T follicular helper cell (primary cell): ENCODE measurements at places on chromosomes 1 and 21.

- DNase-seq, result no peak
Observed at GRCh38 chr1:2257245-2257627, 29.1 kb downstream of the SKI start.

GRCh38 chr1:5001466-5001865 is 347.1 kb downstream of the AJAP1 start:
- DNase-seq, result no peak

DNA sequence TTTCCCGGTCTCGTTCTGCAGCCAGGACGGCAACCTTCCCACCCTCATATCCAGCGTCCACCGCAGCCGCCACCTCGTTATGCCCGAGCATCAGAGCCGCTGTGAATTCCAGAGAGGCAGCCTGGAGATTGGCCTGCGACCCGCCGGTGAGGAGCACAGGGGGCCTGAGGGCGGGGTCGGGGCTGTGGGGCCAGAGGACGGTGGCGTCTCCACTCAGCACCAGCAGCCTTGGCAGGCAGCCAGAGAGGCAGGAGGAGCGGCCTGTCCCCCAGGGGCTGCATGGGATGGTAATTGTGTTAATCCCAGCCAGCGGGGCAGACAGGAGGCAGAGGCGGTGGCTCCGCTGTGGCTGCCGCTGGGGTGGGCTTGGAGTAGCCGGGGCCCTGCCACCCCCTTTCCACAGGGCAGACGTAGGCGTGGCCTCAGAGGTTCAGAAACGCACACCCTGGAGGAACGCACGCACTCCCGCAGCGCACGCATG is 12.1 kb downstream of the SAMD11 start:
- no peak for DNase-seq

DNA sequence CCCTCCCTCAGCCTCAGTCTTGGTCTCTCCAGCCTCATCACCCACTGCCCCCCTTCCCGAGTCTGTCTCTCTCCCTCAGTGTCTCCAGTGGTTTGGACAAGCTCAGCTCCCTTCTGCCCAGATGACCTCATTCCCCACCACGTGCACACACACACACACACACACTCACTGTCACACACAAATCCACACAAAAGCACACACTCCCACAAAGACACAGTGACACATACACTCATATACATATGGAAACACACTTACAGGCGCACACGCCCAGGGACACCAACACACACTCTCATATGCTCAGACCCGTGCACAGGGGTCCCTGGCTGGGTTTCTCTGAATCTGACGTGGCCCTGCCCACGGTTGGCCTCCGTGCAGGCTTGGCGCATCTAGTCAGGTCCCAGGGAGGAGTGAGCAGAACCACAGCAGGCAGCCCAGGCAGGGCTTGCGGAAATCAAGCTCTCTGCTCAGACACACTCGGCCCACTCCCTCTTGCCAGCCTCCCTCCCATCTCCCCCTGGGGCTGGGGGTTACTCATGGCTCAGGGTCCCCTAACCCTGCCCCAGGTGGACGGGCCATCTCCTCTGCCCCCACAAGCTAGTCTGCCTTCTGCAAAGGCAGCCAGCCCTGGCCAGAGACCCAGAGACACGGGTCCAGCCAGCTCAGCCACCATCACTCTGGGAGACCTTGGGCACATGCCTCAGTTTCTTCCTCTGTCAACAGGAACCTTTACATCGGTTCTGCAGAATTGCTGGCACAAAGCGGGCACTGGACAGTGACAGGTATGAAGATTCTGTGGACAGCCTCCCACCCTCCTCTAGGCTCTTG is 38.5 kb upstream of the FAM131C start:
- DNase-seq, result no peak

DNA sequence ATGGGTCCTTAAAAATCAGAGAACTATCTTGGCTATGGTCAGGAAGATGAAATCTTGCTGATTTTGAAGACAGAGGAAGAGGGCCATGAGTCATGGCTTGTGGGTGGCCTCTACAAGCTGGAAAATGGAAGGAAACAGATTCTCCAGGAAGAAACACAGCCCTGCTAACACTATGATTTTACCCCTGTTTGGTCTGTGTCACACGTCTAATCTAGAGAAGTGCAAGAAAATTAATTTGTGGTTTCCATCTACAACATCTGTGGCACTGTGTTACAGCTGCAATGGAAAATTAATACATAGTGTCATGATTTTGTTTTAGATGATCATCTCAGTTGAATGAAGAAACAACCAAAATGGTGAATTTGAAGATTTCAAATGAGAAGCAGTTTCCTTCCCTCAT is 288.7 kb upstream of the NRIP1 start:
- no peak for DNase-seq

DNA sequence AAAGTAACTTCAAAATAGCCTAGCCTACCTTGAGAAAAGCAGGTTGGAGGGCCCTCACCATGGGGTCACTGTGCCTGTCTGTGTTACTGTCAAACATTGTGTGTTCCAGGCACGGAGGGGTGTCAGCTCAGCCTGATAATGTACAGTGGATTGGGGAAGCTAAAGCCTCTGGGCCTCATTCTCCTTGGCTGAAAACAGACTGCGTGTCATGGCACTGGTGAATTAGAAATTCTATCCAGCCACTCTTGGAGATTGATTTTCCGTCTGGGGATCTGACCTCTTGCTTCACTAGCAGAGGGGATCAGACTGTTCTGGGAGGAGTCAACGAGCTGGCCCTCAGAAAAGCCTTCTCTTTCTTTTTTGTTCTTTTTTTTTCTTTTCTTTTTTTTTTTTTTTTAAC is 123.5 kb upstream of the HOOK1 start:
- DNase-seq, result no peak

DNA sequence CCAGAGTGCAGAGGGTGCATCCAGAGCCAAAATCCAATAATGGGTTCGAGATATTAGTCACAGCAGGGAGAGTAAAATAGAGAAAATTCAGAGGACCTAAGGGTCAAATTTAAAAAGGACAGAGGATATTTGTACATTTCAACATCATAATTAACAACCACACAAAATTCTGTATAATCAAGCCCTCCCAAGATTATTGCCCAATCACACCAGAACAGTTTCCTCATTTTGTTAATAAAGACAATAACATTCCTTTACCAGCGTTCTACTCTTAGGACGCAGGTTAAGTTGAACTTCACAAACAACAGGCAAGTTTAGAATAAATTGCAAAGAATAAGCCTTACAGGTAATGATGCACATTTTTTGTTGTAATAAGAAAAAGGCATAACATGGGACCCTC is 462.8 kb downstream of the PTPRC start:
- no peak for DNase-seq

GRCh38 chr1:210257698-210258529 is 25.3 kb downstream of the SERTAD4 start:
- DNase-seq, result no peak

DNA sequence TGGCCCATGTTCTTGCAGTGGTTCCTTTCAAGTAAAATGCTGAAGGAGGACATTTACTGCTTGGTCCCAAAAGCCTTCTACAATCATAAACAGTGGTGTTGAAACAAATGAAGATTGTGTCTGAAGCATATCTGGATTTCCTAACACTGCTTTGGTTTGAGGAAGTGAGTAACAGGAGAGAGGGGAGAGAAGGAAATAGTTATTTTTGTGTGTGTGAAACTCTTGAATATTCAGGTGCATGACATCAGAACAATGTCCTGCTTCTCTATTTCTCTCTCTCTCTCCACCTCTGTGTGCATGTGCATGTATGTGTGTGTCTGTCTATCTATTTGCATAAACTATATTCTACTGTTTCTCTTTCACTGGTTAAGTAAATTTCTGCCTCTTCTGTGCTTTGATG is 61.4 kb upstream of the TNFSF18 start:
- no peak for DNase-seq

DNA sequence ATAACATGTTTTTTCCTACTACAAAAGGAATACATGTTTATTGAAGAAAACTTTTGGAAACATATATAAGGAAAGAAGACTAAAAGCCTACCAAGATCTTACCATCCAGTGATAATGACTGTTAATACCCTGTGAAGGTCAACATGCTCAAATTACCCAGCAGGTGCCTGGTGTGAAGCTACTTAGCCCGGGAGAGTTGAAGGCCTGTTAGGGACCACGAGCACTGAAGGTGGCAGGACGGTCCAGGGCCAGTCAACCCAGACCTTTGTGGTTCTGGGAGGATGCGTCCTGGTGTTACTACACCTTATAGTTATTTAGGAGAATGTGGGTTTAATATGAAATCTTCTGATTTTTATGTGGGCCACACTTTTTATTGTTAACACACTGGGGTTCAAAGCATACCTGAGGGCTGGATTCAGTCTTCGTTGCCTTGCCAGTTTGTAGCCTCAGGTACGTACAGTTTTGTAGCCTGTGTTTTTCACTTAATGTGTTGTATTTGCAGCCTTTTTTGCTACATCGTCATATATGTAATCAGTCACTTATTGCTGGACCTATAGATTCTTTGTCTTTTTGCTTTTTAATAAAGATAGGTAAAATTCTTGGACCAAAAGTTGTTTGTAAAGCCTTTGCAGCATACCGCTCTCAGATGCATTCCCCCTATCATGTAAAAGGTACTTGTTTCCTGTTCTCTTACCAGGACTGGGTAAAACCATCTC is 9.8 kb downstream of the ITSN1 start:
- DNase-seq, result no peak

DNA sequence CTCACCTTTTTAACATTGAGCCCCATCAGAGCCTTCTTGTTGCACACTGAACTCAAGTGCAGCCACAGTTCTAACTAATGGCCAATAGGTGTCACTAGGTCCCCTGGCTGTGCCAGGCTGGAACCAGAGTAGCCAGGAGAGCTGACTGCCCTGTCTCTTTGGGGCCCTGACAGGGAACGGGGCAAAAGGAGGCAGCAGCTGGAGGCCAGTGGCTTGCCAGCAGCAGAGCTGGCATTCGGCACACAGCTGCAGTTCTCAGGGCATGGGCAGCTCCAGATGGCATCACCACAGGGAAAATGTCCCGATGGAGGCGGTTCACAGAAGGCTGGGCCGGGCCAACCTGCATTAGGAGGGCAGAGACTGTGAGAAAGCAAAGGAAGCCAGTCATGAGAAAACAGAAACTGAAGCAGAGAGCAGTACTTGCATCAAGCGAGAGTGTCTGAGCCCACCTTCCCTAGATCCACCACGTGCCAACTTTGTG is 188.6 kb downstream of the FCRL5 start:
- no peak for DNase-seq

GRCh38 chr1:65866439-65866838 is 73.7 kb downstream of the PDE4B start:
- DNase-seq, result no peak

DNA sequence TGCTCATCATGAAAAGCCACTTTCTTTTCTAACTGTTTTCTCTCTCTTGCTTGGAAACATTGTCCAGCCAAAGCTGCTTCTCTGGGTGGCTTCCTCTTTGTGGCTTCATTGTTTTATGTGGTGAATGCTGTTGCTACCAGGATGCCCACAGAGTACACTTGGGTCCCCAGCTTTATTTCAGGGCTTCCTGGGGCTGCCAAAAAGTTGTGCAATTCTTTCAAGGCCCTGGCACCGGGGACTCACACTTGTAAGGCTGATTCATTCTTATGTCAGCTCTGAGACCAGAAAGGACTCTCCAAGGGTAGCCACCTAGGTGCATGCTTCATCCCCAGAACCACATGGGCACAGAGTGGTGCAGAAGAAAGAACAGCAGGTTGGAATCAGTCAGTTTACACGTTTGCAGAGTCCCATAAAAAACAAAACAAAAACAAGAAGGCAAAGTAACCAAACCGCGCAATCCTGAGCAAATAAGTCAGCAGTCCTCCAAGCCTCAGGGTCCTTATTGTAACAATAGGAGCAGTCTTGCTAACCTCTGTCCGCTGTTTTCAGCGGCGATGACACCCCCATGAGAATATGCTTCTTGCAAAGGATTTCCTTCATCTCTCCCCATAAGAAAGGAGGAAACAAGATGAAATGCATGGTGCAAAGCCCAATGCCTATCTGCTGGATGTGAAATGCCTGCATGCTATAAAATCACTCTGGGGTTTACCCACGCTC is 89.9 kb upstream of the SSX2IP start:
- DNase-seq, result no peak

GRCh38 chr21:27035791-27036190 is 68.9 kb upstream of the ADAMTS5 start:
- DNase-seq, result no peak

- DNase-seq, result no peak
Observed at GRCh38 chr1:17440827-17441168, 1.3 kb upstream of the RCC2 start.

GRCh38 chr1:53878492-53879105 is 11.0 kb downstream of the YIPF1 start:
- no peak for DNase-seq

DNA sequence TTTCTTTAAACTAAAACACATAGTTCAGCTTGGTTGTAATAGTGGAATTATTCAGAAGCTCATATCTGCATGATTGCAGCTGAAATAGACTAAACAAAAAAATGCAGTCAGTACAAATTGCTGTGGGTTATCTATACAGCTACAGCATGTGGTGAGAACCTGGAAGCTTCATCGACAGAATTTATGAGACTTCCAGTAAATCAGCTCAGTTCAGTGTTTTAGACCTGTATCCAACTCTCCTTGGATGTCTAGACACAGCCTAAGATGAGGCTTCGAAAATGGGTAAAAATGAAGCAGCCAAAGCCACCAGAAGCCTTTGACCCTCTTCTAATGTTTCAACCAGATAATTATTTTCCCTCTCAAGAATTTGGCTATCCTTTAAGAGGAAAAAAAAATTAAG is 127.1 kb upstream of the C1orf105 start:
- no peak for DNase-seq

- no peak for DNase-seq
Observed at GRCh38 chr1:14118691-14119485, 418.9 kb downstream of the PRDM2 start.

DNA sequence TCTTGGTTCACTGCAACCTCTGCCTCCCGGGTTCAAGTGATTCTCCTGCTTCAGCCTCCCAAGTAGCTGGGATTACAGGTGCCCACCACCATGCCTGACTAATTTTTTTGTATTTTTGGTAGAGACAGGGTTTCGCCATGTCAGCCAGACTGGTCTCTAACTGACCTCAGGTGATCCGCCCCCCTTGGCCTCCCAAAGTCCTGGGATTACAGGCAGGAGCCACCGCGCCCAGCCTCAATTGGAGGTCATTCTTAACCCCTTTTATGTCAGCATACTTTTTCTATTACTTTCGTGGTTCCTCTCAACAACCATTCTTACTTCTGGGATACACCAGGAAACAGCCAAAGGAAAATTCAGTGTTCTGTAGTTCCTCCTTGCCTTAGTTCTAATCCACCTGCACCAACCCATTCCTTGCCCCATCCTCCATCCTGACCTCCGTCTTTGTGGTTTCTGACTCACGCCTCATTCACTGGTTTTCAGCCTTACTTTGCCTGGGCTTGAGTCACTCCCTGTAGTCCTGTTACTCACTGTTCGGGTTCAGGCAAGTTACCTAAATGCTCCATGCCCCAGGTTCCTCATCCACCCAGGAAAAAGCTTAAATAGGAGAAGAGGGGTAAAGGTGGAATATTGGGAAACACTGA is 12.9 kb upstream of the BCL10 start:
- no peak for DNase-seq

GRCh38 chr1:9822490-9822889 is 1.3 kb downstream of the CLSTN1 start:
- DNase-seq, result no peak
